ENCODE measurements at places on chromosomes 1 and 21.

DNA sequence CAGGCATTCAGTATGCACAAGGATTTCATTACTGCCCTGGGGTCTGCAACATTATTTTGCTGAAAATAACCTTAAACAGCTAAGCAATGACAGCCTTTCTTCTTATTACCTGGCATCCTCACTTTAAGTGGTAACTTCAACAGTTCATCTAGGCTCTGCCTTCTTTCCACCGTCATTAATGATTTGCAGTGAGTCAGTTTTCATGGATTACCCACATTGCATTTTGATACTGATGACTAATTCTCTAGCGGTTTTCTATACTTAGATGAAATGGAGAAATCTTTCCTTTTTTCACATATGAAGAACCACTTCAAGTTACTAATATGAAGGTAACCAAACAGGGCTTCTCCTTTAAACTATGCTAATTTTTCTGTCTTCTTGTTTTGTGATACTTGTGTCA is 226.9 kb upstream of the TMPRSS15 start:
- DNase-seq, result no peak

GRCh38 chr21:42366292-42367010 is at the start of gene TFF1:
Gene TFF1, minus strand, starts transcription at chr21:42366535. Its CDS starts 40 bp downstream, at chr21:42366495.
- no peak for DNase-seq

DNA sequence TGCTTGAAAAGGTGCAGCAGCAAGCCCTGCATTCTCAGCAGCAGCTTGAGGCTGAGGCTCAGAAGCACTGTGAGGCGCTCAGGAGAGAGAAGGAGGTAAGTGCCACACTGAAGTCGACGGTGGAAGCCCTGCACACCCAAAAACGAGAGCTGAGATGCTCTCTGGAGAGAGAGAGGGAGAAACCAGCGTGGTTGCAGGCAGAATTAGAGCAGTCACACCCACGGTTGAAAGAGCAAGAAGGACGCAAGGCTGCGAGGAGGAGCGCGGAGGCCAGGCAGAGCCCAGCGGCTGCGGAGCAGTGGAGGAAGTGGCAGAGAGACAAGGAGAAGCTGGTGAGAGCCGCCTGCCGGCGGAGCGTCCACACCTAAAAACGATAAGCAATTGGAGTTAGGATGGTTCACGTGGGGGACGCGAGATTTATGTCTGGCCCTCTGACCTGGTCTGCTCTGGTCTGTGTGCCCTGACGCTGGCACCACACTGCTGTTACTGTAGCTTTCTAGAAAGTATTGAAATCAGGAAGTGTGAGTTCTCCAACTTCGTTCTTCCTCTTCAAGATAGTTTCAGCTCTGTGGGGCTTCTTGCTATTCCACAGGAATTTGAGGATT is 26.7 kb upstream of the DIP2A start:
- no peak for DNase-seq

GRCh38 chr1:45381243-45381642 is 41.0 kb upstream of the MUTYH start:
- no peak for DNase-seq

DNA sequence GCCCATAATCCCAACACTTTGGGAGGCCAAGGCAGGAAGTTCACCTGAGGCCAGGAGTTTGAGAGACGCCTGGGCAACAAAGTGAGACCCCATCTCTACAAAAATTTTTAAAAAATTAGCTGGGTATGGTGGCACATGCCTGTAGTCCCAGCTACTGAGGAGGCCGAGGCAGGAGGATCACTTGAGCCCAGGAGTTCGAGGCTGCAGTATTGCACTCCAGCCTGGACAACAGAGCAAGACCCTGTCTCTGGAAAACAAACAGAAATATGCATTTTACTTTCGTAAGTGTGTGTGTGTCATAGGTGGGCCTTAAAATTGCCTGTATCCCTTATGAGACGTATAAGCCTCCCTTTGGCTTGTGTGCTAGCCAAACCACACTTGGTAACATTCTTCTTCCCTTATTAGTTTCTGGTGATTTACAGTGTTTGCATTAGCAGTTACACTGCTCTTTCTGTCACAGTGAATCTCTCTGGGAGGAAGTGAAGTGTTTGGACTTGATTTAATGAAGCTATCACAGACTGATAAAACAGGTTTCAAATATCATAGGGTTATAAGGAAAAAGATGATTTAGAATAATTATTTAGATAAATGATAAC is 48.9 kb upstream of the KIF26B start:
- DNase-seq, result no peak

- DNase-seq, result no peak
These were observed 96.5 kb downstream of the NEK7 start for GRCh38 chr1:198253259-198253658.

GRCh38 chr1:81702903-81703302 is 97.8 kb upstream of the ADGRL2 start:
- peak; percentile 92 for DNase-seq

All from foreskin fibroblast (primary cell).